ENCODE measurements at places on chromosomes 1 and 21.

DNA sequence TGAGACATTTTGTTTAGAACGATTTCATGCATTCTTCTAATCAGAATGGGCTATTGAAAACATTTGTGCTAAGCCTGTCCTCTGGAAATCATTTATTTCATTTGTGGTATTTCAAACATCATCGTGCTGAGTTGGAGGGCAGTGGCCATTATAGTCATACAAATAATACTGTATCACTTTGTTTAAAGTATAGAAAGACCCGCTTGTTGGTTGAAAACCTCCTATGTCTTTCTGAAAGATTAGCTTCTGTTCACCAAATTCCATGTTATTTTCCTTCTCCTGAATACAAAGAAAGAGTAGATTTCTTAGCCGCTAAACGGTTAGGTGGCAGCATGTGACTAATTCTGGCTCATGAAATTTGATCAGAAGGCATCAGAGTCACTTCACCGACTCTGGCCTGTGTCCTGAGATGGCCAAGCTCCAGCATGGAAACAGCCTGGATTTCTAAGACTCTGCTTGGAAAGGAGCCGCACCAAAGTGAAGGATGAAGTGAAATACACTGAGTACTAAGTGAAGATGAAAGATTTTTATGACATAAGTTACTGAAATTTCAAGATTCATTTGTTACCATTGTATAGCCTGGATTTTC is 355.1 kb downstream of the USP25 start:
- DNase-seq = no peak

- DNase-seq = no peak
Measured at GRCh38 chr21:42194863-42195262, 24.1 kb upstream of the ABCG1 start.

GRCh38 chr1:154820646-154821045 is 49.4 kb downstream of the KCNN3 start:
- no peak for DNase-seq

DNA sequence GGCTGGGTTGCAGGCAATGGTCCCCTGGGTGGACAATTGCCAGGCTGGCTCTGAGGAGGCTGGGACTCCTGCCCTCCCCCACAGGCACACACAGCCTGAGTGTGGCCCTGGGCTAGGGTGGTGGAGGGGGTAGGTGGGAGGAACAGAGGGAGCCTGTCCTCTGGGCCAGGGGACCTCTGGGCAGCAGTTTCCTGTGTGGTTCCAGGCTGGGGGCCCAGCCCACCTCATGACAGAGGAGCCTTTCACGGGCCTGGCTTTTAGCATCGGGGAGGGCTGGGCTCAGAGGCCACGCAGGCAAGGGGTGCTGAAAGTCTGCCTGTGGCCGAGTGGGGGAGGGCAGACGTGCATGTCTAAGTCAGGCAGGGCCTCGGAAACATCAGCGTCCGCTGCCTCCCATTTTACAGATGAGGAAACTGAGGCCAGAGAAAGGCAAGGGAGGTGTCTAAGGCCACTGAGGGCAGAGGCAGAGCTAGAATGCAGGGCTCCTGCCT is 7.0 kb downstream of the EXTL1 start:
- peak; percentile 91 for DNase-seq

DNA sequence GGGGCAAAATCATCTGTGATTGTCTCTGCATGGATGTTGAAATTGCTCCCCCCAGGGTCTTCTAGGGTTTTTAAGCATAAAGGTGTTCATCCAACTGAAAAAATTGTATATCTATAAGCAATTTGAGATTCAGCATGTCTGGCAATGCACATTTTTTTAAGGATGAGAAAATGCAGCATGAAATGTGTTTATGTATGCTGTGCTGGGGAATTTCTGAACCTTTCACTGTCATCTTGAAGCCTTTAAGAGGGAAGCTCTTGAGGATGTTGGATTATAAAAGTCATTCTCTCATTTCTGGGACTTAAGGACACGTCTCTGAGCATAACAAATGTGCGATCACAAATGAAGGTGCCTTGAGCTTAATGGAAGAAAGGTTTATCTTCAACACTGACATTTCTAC is 9.4 kb downstream of the OVAAL start:
- no peak for DNase-seq

DNA sequence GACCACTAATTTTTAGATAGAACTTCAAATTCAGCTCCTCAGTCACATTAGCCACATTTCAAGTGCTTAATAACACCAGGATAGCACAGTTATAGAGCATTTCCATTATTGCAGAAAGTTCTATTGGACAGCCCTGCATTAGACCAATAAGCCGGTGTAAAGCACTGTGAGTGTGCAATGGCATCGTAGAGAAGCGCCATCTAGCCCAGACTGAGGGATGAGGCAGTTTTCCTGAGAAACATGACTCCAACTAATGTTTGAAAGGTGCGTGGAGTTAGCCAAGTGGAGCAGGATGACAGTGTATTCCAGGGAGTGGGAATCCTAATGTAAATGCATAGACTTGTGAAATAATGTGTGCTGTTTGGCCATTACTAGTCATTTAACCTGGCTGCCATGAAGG is 7.7 kb downstream of the RPE65 start:
- no peak for DNase-seq

- no peak for DNase-seq
Measured at GRCh38 chr1:91065337-91065736, 43.5 kb upstream of the ZNF644 start.

- DNase-seq = no peak
Measured at GRCh38 chr1:187696073-187696472, 867.3 kb downstream of the PLA2G4A start.

GRCh38 chr1:90724926-90725656 is 8.0 kb upstream of the BARHL2 start:
- DNase-seq = no peak

GRCh38 chr1:246110343-246111219 is 396.5 kb downstream of the SMYD3 start:
- peak; percentile 69 for DNase-seq

DNA sequence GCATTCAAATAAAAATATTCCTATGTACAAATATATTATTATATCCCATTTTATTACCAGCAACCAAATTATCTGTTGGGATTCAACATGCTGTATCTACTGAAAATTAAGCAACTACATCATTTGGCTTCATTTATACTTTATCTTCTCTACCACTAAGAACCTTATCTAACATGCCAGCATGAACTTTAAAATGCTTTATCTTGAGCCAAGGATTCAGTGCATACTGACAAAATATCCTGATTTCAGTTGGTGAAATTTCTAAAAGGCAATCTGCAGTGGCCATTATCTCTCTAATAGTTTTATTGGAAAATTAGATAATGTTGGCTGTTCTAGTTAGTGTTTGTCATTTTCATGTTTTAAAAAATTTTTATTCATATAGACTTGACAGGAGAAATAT is 1149.9 kb downstream of the KCNT2 start:
- no peak for DNase-seq

GRCh38 chr1:51324251-51325010 is 5.9 kb downstream of the TTC39A start:
- no peak for DNase-seq

DNA sequence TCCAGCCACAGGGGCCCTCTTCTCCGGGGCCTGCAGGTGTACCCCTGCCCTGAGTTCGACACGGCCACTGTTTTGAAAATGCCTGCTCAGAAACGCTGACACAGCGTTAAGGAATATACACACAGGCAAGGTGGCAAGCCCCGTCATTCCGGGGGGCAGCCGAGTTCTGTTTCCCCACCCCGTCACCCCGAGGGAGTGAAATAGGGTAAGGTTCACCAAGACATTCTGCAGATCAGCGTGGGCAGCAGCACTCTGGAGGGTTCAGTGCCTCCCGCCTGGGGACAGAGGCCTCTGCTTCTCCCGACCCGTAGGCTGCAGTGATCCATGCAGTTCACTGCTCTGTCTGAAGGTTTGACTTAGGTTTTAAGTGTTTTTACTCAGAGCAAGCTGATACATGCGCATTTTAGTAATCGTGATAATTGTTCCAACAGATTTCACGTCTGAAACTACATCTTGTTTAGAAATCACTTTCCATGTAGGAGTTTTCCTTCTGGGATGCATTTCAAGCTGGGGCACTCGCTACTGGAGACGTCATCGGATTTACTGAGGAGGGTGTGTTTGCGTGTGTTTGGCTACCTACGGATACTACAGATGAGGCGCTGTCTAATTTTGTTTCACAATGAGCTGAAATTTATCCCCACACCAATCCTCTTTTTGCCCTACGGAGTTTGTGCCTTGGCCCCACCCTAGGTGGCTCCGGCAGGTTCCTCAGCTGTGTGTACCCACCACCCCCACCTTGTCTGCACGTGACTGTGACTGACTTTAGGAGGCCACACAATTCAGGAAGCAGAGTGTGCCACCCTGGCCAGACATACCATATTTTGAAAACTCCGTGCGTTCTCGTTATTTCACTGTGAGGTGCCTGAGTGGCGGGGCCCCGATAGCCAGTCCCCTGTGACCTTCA is 63.5 kb downstream of the AGPAT3 start:
- DNase-seq = no peak

DNA sequence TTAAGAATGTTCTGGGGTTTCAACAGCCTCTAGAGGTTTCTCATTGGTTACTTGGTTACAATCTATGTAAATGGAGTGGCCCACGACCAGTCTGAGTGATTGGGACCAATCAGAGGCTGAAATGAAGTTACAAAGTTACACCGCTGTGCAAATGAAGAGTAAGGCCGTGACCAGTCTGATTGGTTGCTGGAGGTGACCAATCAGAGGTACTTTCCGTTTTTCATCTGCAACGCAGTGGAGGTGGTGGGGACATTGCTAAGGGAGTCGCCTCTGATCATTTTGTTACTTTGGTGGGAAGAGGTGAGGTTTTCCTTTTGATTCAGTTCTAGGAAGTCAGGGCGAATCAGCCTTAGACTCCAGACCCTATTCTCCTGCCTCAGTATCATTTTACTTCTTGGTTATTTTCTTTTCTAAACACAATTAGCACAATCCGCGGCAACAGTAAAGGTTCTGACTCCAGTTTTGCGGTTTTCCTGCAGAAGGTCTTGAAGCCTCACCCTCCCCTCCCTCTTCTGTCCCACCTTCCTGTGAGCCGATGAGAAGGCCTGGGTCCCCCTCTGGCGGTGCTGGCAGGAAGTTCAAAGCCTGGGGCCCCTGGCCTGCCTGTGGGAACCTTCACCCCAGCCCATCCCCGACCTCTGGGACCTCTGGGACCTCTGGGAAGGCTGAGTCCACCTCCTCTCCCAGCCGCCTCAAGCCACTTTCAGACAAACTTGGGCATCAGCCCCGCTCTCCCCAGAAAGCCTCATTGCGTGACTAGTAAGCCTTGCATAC is 38.7 kb upstream of the TTC34 start:
- no peak for DNase-seq

GRCh38 chr1:8422510-8423268 is 104.8 kb downstream of the SLC45A1 start:
- no peak for DNase-seq

DNA sequence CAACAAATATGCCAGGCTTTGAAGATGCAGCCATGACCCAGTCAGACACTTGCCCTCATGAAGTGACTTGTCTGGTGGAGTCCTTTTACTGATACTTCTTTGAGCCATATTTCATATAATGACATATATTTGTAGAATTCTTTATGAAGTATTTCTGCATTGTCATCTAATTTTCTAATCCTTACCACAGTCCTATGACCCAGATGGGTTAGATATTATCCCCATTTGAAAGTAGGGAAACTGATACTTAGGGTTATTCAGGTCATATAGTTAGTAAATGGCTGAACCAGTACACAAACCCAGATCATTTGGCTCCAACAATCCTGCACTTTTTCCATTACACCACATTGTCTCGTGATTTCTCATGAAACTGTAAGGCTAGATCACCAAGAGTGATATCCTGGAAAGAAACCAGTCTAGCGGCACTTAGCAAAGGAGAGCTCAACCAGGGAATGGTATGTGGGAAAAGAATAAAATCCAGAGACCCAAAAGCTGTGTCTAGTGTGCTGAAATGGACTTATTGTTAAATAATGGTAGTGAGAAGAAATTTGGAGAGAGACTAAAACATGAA is 49.6 kb downstream of the ZFYVE9 start:
- DNase-seq = no peak

DNA sequence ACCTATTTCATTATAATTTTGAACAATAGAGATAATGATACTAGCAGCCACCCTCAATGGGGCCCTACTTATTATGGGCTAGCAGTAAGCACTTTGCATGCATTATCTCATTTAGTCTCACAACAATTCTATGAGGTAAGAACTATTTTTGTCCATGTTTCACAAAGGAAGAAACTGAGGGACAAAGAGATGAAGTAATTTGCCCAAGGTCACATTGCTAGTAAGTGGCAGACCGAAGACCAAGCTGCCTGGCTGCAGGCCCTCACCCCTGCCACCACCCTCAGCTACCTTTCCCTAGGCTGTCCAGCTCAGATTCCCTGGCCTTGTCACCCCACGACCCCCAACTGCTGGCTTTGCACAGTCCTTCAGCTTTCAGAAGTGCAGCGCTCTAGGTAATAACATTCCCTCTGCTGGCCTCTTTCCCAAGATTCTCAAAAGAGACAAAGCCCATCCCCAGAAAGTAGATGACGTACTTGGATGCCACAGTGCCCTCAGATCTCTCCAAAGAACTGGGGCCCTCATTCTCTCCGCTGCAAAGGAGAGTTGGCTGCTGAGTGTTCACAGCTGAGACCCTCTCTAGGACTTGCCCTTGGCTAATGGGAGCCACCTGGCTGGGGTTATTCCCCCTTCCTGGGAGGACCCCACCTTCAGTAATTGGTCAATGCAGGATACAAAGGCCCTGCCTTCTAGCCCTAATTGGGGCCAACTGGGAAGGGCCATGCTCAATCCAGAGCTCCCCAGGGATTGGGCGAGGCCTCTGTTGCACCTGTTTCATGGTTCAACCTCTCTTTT is 39.5 kb downstream of the IRF2BP2 start:
- DNase-seq = no peak

GRCh38 chr21:16454399-16454798 is 724.6 kb downstream of the USP25 start:
- no peak for DNase-seq

GRCh38 chr1:77175230-77175844 is 43.9 kb downstream of the PIGK start:
- no peak for DNase-seq

GRCh38 chr1:93033029-93033428 is 46.1 kb upstream of the MTF2 start:
- no peak for DNase-seq

- DNase-seq = no peak
Measured at GRCh38 chr1:113870778-113871177, 734 bp downstream of the PTPN22 start.

GRCh38 chr1:202316186-202316585 is 25.6 kb downstream of the UBE2T start:
- peak; percentile 26 for DNase-seq

- no peak for DNase-seq
Measured at GRCh38 chr1:220274251-220274855, 2.1 kb upstream of the RAB3GAP2 start.

DNA sequence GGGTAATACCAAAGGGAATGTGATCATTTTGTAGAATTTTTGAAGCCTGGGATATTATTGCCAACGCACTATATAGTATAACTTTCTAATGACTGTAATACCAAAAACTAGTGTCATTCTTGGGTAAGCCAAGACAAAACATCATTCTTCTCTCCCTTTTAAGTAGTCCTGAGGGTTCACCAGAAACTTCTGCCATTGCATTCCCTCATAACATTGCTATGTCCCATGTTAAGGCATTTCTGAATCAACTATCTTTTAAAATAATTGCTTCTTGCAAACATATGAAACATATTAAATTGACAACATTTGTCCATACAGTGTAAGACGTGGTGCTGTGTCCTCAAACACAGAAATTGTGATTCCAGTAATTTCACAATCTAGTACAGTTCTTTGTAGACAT is 29.9 kb upstream of the C1orf21 start:
- no peak for DNase-seq

- no peak for DNase-seq
Measured at GRCh38 chr1:1616838-1617237, 1.5 kb downstream of the MIB2 start.
